ENCODE measurements at places on chromosomes 4 and X. TPM values are rescaled to one million over a fixed set of nuclear protein-coding genes. Genes with fewer than 3 reads are reported as not detected.

- DNase-seq, result no peak
These were observed 477 bp downstream of the FGF5 start for GRCh38 chr4:80266902-80267380.

GRCh38 chr4:33149658-33150524 lies 2429.7 kb downstream of the PCDH7 start:
- no peak for DNase-seq

Gene USP51
- 1.5 TPM for total RNA-seq

Gene PPID
- 17.5 TPM for total RNA-seq

- DNase-seq, result no peak
These were observed 531 bp upstream of the GPRIN3 start for GRCh38 chr4:89308161-89308500.

GRCh38 chr4:73776321-73776729 lies 36.0 kb downstream of the CXCL8 start:
- DNase-seq, result no peak

Gene GAGE12E
- total RNA-seq, result not detected

GRCh38 chr4:25811374-25811690 lies 51.5 kb downstream of the SEL1L3 start:
- no peak for DNase-seq

Gene COX7B2
- total RNA-seq, result not detected

Gene GTPBP6
- 69.0 TPM for total RNA-seq

- no peak for DNase-seq
These were observed 67.9 kb upstream of the PCDH19 start for GRCh38 chrX:100477958-100478357.

- no peak for DNase-seq
These were observed 238.1 kb downstream of the SLITRK2 start for GRCh38 chrX:146055733-146056132.

DNA sequence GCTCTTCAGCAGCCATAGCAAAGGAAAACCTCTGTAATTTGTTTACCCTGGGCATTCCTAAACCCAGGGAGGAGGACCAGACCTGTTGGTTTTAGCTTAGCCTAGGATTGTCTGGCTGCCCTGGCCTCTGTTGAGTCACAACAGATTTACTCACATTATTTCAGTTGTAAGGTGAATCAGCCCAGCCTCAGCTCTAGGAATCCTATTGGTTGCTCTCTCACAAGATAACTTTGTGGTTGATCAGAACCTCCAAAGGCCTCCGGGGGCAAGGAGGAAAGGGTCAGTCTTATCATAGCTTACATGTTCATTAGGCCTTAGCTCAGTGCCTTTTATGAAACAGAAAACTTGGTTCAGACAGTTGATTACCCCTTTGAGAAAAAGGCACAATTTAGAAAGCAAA lies 41.0 kb downstream of the PDK3 start:
- no peak for DNase-seq

- DNase-seq, result no peak
These were observed 94.1 kb downstream of the IL1RAPL2 start for GRCh38 chrX:104660092-104660491.

DNA sequence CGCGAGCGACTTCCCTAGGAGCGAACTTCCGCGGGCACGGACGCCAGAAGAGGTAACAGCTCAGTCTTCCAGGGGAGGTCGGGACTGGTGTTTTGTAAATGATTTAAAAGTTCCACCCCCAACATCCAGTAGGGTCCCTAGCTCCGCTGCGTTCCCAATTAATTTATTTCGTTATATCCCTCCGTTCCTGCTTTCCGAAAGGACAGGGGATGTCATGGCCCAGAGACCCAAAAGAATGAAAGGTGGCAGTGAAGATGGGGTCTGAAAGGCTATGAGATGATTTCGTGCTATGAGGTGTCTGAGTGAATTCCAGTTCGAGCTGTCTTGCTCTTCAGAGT lies 373 bp upstream of the SMIM43 start:
- no peak for DNase-seq

- no peak for DNase-seq
These were observed 35.4 kb upstream of the PRKG2 start for GRCh38 chr4:81250430-81250829.

Gene MND1
- not detected for total RNA-seq

Gene FAT4
- not detected for total RNA-seq

- no peak for DNase-seq
These were observed 4.4 kb downstream of the MSMO1 start for GRCh38 chr4:165331823-165332222.

GRCh38 chr4:185113340-185113739 lies 29.7 kb upstream of the SLC25A4 start:
- DNase-seq, result no peak

- DNase-seq, result no peak
These were observed 238.9 kb downstream of the SLC7A11 start for GRCh38 chr4:138003248-138003647.

DNA sequence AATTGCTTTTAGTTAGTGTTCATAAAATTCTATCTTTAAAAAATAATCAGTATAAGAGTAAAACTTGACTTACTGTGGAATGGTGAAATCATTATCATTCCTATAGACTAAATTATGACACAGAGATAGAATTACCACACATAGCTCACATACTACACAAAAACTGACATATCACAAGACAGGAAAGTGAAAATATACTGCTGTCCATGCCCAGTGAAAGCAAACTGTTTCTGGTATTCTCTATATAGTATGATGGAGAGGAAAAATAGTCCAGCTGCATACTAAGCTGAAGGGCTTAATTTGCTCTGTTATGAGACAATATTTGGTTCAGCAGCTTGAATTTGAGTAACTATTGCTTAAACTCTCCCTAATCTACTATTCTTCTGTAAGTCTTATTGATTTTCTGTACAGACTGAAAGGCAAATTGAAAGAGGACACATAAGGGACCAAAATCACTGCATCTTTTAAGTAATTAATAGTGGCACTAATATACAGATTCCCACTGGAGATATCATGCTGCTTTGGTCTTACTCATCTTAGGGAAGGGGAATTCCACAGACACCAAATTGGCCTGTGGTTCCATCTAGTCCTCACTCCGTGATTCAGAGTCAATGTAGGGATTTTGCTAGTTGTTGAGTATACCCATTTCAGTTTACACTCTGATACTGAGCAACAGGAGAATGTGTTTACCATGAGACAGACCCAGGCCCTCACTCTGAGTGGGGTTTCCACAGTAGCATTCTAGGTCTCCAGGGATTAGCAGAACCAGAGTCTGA lies 47.4 kb upstream of the AGA start:
- DNase-seq, result no peak

GRCh38 chrX:131762802-131763234 lies 218.9 kb downstream of the OR13H1 start:
- no peak for DNase-seq

Gene INTU
- not detected for total RNA-seq

DNA sequence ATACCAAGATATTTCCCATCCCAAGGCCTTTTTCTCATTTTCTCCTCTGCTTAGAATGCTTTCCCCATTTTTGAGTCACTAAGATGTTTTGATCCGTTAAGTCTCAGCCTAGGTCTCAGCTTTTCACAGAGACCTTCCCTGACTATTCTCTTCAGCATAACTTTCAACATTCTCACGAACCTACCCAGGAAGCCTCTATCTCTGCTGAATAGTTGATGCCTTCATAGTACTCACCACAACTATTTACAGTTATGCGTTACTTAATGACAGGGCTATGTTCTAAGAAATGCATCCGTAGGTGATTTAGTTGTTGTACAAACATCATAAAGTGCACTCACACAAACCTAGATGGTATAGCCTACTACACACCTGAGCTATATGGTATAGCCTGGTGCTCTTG lies 64.5 kb downstream of the ARL9 start:
- no peak for DNase-seq

GRCh38 chrX:8864161-8864560 lies 63.0 kb upstream of the FAM9A start:
- no peak for DNase-seq

- DNase-seq, result no peak
These were observed 19.2 kb upstream of the SPCS3 start for GRCh38 chr4:176300565-176300964.

DNA sequence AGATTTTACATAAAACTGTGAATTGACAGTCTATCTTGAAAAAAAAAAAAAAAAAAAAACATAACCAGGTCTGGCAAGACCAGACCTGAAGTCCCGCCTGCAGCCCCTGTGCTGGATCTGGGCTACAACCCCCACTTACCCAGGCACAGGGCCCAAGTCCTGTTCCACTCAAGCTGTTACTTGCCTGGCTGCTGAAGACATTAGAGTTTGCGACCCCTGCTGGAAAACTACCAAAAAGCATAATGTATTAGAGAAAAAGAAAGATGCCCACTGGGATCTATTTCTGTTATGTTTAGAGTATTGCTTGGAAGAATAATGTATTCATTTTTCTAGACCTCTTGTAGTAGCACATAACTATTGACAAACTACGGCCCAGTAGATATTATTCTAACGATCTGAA lies 4.7 kb downstream of the HS3ST1 start:
- no peak for DNase-seq

DNA sequence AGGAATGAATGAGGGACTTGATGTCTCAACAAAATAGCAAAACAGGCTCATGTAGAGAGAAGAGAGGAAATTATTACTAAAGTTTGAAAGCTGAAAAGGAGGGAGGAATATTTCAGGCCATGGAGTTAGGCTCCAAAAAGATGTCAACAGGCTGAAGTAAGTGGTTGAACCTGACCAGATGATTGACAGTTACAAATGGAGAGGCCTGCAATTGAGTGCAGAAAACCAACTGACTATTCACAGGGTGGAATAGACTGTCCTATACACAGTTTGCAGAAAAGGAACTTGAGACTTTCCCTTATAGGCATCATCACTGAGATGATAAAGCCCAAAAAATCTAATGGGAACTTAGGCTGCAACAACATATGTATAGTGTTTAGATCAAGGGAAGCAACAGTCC lies 233.3 kb downstream of the AR start:
- no peak for DNase-seq

DNA sequence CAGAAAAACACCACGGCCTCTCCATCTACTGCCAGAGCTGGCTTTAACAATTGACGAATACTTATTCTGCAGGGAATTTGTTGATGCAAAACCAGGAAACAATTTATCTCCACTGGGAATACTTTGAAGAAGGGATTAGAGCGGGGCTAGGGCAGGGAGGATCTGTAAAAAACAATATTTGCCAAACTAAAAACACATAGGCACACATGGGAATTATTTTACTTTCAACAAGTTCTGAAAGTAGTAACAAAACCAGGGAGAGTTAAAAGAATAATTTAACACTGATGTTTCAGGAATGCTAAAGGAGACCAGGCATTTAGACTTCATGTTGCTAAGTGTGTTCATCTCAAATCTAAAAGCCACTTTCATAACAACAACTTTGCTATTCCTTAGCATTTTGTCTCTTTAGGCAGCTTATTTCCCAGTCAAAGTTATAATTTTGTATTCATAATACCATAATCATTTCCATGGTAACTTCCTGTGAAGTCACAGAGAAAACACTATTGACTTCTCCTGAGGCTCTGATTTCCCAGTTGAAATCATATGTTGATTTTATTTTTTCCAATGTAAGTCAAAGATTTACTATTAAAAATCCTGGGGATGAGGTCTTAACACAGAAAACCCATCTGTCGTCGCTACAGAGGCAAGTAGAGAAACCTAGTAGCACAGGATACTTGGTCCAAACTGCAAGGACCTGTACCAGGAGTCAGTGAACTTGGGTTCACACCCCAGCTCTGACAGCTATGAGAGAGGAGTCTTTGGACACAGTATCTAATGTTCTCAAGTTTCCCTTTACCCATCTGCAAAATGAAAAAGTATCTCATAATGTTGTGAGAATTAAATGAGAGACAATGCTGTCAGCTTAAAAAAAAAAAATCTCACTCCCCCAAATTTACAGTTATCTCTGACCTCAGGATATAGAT lies 69.3 kb downstream of the SH3RF1 start:
- DNase-seq, result no peak

- no peak for DNase-seq
These were observed 61.8 kb downstream of the DMD start for GRCh38 chrX:33149580-33149979.

Gene COL4A6
- not detected for total RNA-seq

Gene AWAT2
- total RNA-seq, result not detected

Measured in T-helper 17 cell (primary cell).